ENCODE measurements at places on chromosomes 3 and 15.

- DNase-seq: no peak
Measured at GRCh38 chr3:103907567-103907966, 1459.1 kb upstream of the ALCAM start.

DNA sequence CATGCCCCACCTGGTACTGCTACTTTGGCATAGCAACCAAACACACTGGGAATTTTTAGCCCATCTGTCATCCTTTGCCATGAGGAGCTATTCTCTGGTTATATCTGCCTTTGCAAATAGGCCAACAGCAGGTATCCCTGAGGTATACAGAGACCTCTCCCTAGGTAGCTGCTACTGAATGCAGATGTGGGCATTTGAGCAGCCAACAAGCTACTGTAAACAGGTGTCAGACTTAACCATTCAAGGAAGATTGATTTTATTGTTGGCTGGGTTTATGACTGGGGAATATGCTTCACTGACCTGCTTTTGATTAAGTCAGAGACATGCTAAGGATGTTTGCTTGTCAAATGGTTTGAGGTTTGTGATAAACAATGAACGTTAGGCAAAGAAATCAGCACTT is 183.2 kb downstream of the OXSM start:
- no peak for DNase-seq

DNA sequence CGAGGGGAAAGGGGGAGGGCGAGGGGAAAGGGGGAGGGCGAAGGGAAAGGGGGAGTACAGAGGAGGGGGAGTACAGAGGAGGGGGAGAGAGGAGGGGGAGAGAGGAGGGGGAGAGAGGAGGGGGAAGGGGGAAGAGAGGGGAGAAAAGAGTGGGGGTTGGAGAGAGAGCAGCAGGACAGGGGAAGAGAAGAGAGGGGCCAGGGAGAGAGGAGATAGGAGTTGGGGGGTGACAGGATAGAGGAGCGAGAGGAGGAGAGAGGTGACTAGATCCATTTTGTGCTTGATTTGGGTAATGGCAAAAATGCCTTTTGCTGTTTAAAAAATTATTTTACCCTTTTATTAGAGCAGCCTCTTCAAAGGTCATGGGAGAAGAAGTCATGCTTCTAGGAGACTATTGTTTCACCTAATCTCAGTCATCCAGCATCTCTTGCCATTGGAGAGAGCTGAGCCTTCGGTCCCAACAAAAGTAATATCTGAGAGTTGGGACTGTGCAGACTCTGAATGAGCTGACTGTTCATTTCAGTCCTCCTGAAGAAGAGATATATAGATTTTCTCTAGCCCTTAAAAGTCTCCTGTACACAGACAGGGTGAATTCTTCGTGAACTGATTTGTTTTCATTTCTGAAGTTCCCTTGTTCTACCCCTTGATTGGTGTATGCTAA is 15.1 kb upstream of the TOP2B start:
- DNase-seq: no peak

DNA sequence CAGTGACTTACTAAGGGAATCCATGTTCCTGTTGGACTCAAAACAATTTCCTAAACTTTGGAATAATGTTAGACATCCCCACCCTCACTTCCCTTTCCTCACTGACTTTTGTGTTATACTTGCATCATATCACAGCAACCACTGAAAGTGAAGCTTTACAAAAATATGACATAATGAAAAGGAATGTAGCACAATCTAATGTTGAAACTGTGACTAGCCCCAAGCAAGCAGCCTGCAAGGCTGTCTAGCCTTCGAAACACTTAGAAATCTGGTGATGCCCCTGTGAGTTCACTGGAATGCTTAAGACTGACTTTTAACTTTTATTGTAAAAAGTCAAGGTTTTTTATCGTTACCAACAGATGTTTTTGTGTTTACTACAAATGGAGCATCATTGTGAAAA is 203.7 kb upstream of the ZNF385D start:
- no peak for DNase-seq

GRCh38 chr3:33095436-33095835 is 1.5 kb downstream of the GLB1 start:
- no peak for DNase-seq

- no peak for DNase-seq
Measured at GRCh38 chr3:148999806-149000205, 8.5 kb downstream of the GYG1 start.

DNA sequence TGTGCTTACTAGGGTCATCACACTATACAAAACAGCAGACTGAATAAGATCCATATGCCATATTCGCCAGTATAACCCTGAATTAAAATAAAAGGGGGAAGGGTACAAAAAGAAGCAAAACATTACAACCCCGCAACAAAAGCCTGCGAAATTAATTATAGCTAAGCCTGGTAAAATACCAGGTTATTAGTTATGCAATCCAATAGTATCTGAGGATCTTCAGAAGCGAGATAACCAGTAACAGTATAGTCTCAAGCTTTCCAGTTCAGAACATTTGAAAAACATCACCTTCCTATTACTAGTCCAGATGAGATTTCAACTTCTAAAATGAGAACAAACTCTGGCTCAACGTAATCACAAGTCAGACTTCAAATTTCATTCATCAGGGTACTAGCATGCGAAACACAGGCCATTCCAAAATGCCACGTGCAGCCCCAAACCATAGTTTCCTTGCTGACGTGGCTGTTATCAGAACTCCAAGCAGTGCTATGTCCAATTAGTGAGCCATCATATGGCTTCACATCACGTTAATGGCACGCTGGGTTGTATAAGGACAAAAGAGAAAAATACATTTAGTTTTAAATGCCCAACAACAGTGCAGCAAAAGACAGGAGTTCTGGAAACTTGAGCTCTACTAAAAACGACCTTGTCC is 1.1 kb downstream of the SSR3 start:
- DNase-seq: no peak

DNA sequence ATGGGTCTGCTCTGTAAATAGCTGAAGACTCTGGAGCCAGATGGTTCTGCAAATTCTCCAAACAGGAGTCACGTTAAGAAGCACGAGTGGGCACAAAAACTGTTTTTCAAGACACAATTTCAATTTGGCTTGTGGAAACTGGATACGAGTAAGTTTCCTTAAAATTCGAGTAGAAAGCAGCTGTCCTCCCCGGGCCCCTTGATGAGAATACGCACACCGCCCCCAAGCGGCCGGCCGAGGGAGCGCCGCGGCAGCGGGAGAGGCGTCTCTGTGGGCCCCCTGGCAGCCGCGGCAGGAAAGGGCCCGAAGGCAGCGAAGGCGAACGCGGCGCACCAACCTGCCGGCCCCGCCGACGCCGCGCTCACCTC is 778 bp upstream of the THBS1 start:
- DNase-seq: peak; percentile 44

- no peak for DNase-seq
Measured at GRCh38 chr15:98980899-98981228, 26.7 kb downstream of the PGPEP1L start.

GRCh38 chr15:37709669-37710068 is 224.8 kb upstream of the TMCO5A start:
- no peak for DNase-seq

GRCh38 chr3:28590860-28591259 is 242.2 kb upstream of the AZI2 start:
- DNase-seq: no peak

DNA sequence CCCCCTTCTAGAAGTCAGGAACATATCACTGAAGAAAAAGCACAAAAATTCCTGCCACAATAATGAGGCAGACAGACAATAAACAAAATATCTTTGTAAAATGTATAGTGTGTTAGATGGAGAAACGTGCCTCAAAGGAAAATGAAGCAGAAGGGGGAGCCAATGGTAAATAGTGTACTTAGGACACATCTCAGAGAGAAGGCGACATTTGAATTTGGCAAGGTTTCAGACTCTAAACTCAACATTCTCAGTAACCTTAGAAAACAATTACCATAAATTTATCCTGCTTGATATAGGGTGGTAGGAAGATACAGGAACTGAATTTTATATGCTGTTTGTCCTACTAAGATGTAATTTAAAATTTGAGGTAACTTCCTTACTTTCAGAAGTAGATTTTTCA is 52.6 kb upstream of the PTX3 start:
- DNase-seq: no peak

DNA sequence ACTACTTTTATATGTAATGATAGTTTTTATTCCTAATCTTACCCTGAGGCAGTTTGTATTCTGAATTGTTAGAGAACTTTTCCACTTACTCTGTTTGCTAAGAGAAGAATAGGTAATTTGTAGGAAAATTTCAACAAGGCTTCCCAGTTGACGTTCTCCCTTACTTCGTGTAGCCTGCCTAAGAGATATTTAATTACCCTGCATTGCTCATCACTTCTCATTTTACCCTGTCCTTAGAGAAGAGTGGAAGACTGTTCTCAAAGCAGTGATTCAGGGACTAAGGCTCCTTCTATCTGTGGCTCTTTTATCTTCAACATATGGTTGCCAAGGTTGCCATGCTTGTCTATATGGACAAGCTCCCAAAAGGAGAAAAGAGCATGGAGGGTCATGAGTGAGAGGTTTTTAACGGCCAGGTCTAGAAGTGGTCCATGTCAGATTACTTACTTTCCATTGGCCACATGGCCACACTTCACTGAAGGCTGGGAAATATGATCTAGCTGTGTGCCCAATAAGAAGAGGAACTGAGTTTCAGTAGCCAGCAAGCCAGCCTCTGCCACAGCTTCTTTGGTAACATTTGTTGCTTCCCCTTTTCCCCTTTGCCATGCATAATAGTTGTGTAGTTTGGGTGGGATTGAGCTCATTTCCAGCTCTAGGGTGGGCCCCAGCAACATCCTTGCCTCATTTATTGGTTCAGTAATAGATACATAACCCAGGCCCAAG is 22.1 kb downstream of the PDE8A start:
- DNase-seq: no peak

- no peak for DNase-seq
Measured at GRCh38 chr15:49927189-49927861, 191.7 kb downstream of the ATP8B4 start.

- DNase-seq: no peak
Measured at GRCh38 chr3:194098081-194098842, 37.7 kb upstream of the HES1 start.

DNA sequence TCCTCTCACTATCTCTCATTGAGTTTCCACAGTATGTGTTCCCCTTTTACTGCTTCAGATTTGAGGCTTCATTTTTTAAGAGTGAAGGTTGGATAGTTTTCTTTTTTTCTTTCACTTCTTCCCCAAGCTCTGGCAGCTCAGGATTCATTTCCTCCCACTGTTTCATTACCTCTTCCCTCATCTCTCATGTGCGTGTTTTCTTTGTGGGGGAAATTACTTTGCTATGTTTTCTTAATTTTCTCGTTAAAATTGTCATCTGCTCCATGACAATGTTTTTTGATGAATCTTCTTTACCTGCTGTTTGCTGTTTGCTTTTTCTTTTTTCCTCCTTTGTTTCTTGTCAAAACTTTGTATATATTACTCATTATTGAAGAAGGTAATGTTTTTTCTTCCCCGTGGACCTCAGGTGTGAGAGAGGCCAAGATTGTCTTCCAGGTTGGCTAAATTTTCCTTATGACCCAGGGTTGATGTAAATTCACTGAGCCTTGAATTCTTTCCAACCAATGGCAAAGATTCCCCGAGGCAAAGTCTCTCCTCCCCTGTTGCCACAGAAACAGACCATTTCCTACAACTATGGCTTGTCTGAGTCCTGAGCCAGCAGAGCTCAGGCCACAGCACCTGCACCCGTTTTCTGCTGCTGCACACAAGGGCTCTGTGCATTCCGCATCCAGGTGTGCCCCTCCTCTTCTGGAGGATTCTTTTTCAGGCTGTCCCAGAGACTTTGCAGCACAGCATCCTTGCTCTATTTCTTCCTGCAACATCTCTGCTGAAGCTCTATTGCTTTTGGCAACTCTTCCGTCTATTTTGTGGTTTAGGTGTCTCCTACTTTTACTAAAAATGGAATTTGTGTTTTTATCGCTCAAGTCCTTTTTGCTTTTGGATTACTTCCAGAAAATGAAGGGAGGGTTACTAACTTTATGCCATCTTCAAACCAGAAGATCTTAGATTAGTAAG is 66.1 kb downstream of the NOX5 start:
- DNase-seq: no peak

DNA sequence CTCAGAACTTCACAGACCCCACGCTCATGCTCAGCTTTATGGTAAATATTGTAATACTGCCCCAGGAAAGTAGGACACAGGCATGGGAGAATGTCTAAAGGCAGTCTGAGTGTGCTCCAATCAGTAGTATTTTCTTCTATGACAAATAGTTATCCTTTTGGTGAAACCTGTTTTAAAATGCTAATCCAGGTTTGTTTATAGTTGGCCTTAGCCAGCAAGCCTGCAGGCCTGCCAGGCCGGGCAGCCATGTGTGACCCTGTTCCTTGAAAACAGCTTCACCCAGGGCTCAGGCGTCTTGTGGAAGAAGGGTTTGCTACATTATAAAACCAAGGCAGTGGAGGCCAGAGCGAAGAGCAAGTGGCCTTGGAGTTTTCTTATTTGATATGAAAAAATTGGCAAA is 104.7 kb downstream of the SEMA6D start:
- DNase-seq: peak; percentile 16

GRCh38 chr15:66132251-66132816 is 121.2 kb downstream of the MEGF11 start:
- no peak for DNase-seq

- no peak for DNase-seq
Measured at GRCh38 chr15:41546851-41547786, 3.1 kb upstream of the RPAP1 start.

DNA sequence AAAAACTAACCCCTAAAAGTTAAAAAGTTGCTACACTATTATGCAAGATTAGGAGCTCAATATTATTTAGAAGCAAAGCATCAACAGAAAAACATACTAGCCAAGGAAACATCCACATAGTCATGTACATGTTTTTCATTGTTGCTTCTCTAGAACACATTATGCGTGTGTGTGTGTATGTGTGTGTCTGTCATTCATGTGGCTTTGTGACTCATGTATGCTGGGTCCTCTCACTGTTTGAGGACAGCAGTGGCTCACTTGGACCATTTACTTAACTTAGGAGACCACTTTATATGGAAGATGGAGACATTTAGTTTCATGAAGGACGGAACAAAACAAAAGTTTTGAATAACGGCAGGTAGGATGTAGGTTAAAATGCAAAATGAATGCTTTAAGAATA is 219.4 kb upstream of the THBS1 start:
- no peak for DNase-seq

- no peak for DNase-seq
Measured at GRCh38 chr3:127273206-127273605, 14.6 kb downstream of the PRR20G start.

- DNase-seq: no peak
Measured at GRCh38 chr3:60330107-60330506, 921.1 kb downstream of the FHIT start.

GRCh38 chr3:197487911-197488391 is 67.8 kb downstream of the BDH1 start:
- peak; percentile 93 for DNase-seq

- DNase-seq: no peak
Measured at GRCh38 chr3:184766555-184767261, 45.3 kb upstream of the VPS8 start.

DNA sequence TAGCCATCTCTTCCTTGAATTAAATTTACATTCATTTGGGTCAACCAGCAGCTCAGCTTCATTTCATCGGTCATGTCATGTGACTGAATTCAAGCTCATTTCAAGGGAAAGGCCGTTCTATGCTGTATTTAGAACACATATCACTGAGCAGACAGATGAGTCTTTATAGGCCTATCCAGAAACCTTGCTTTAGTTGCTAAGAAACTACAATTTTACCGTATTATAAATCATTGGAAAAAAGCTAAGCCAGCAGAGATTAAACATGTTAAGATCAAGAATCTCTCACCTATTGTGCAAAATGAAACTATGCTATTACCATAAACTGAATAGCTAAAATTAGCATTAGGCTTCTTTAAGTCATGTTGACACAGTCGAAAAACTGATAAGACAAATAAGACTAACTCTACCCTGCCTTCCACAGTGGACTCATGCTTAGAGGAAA is 2.2 kb downstream of the NPTN start:
- DNase-seq: no peak
